ENCODE measurements at places on chromosomes 6 and 20. TPM values are rescaled to one million over a fixed set of nuclear protein-coding genes. Genes with fewer than 3 reads are reported as not detected.

DNA sequence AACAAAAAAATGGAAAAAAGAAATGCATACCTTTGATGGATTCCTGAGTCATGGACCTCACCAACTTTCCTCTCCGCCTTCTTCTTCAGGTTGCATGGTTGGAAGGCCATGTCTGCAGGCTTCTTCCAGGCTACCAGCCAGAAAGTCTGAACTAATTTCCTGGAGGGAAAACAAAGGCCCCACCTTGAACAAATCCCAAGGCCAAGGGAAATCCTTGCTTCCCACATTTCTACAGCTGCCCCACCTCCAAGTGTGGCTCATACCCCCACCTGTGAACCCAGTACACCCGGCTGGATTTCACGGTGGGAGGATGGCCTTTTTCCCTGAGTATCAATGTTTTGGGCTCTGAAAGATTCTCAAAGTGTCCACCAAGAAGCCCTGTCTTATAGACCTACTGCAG, 22.4 kb downstream of the IL17A start:
- DNase-seq = no peak

- no peak for DNase-seq
Measured at GRCh38 chr20:63652192-63652980, 838 bp downstream of the STMN3 start.

Gene PROKR2
- not detected for total RNA-seq

Gene MATN4
- 0.33 TPM for total RNA-seq

- DNase-seq = no peak
Measured at GRCh38 chr6:1624058-1624850, 14.5 kb downstream of the FOXC1 start.

Gene ETV7
- total RNA-seq = 0.57 TPM

- no peak for DNase-seq
Measured at GRCh38 chr6:74807674-74808073, 398.2 kb downstream of the COL12A1 start.

Gene TREML4
- total RNA-seq = not detected

GRCh38 chr20:62501801-62502495, 26.2 kb upstream of the GATA5 start:
- no peak for DNase-seq

- peak; percentile 10 for DNase-seq
Measured at GRCh38 chr6:130362128-130362527, 3.7 kb upstream of the TMEM200A start.

DNA sequence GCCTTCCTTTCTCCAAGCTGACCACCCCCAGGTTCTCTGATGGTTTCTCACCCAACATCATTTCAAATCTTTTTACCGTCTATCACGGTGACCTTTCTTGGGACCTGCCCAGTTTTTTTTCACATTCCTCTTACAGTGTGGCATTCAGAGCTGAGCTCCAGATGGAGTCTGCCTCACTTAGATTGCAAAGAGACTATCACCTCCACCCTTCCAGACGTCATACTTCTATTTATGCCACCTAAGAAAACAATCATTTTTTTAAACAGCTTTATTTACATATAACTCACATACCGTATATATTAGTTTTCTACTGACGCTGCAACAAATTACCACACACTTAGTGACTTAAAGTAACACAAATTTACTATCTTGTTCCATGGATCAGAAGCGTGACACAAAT, 32.3 kb upstream of the CTNNBL1 start:
- no peak for DNase-seq

Gene SLC26A8
- total RNA-seq = not detected

DNA sequence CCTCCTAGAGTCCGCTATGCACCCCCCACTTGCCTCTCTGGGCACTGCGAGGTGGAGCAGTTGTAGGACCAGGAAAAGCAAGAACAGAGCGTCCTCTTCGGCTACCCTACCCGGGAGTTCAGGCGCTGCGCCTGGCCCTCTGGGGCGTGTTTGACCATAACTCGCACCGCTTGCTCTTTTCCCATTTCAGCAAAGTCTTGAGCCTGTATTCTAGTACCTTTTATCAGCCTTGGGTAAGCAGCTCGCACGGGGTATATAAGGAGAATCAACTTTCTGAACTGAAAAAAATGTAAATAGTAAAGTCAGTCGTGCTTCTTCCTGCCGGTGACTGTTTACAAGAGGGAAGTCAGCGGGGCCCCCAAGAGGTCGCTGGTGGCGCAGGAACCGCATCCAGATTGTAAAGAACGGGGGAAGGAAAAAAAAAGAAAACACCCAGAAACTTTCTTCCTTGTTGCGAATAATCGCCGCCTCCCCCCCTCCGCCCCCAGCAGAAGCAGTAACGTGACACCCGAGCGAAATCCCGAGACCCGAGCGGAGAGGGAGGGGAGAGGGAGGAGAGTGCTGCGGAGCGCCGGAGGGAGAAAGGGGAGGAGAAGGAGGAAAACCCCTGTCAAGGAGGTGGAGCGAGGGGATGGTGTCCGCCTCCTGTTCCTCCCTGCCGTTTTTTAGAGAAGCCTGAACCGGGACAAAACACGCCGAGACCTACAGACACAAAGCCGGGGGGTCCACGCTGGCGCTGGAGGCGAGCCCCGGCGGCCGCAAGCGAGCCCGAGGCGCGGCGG, at the start of gene UST:
UST (plus strand) TSS at position 668 of the 782 bp plus-strand sequence. CDS start 401 bp downstream, outside the sequence.
- DNase-seq = peak; percentile 80

Gene MAS1
- not detected for total RNA-seq

DNA sequence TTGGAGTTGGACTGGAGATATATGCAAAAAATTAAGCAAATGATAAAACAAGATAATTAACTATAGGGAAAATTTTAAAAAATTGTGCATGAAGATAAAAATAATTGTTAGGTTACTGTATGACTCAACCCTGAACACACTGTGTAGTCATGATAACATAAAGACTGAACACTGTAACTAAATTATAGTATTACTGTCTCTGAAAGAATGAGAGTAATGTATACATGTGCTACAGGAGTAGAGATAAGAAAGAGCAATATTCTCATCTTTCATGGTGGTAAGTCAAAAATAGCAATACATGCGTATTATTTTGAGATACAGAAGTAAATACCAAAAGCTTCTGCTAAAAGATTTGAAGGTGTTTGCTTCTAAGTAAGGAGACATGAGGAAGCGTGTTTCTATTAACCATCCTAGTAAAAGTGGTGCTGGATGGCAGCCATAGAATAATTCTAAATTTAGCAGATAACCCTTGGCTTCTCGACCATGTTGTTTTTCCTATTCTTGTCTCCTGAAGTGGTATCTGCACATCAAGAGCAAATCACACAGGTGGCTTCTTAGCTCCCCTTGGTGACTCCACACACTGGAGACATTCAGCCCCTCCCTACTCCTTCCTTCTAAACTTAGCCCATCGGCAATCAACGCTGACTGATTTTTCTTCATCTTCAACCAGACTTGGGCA, 390.6 kb upstream of the PLCB4 start:
- DNase-seq = no peak

GRCh38 chr20:3744806-3745685, 12.6 kb downstream of the HSPA12B start:
- DNase-seq = peak; percentile 70

- no peak for DNase-seq
Measured at GRCh38 chr6:23447731-23448130, 678.3 kb upstream of the NRSN1 start.

- peak; percentile 61 for DNase-seq
Measured at GRCh38 chr20:47817573-47817972, 32.3 kb upstream of the SULF2 start.

DNA sequence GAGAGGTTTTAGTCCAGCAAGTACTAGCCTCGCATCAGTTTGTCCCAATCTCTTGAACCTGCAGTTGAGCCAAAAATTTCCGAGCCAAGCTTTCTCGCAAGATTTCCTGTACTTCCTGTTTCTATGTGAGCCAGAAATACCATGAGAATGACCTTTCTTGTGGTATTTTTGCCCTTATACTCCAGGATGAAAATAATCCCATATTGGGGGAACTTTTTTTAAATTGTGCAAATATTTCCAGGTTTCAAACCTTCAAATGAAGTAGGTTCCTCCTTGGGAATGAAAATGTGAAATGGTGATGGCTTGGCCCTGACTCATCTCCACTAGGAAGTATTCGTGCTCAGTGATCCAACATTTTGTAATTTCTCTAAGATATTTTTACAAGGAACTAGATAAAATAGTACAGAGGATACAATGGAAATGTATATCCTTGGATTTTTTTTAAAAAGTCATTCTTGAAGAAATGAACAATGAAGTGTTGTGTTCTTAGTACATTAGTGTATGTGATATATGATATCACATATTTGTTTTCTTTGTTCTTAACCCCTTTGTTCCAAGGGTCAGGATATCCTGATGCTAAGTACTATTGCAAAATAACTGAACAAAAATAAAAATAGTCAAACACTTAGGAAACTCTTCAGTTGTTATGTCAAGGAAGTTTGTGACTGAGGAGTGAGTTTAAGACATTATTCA, 184.0 kb downstream of the PDE7B start:
- no peak for DNase-seq

Gene ZFP57
- total RNA-seq = 1.1 TPM

DNA sequence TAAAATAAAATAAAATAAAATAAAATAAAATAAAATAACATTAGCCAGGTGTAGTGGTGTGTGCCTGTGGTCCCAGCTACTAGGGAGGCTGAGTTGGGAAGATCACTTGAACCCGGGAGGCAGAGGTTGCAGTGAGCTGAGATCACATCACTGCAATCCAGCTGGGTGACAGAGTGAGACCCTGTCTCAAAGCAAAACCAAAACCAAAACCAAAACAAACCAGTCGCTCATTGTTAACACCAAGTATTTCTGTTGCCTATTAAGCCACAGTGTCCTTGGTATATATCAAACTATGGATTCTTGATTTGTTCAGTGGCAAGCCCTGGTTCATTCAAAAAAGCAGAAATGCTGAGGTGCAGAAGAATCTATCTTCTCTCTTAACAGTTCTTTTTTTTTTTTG, 65.7 kb downstream of the PYGB start:
- DNase-seq = no peak

Gene ZNF311
- 2.1 TPM for total RNA-seq

Gene TMEM242
- 8.1 TPM for total RNA-seq

DNA sequence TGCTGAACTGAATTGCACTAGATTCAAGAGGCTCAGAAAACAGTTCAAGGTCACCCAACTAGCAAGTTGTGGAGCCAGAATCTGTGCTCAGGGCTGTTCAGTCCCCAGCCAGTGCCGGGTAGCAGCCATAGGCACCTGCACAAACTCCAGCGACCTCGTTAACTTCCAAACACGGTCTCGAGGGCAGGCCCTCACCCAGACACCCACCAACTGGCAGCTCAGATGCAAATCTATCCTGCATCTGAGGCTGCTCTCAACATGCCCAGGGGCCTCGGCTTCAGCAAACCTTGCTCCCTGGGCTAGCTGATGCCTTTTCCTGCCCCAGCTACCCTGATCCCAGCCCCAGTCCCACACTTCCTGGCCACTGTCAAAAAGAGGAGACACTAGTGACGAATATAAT, 3.7 kb downstream of the JPH2 start:
- DNase-seq = no peak

Gene EYA2
- total RNA-seq = not detected

- no peak for DNase-seq
Measured at GRCh38 chr6:138600726-138601125, 101.4 kb upstream of the NHSL1 start.

- DNase-seq = no peak
Measured at GRCh38 chr6:142938510-142938909, 6.5 kb downstream of the HIVEP2 start.

GRCh38 chr20:22321191-22321590, 263.2 kb downstream of the FOXA2 start:
- no peak for DNase-seq

GRCh38 chr20:14418376-14418775, 81.0 kb upstream of the FLRT3 start:
- DNase-seq = no peak

- no peak for DNase-seq
Measured at GRCh38 chr6:102039441-102039840, 645.9 kb downstream of the GRIK2 start.

GRCh38 chr20:20360464-20360863, 7.4 kb upstream of the INSM1 start:
- DNase-seq = peak; percentile 21

Gene ID4
- 5.9 TPM for total RNA-seq

DNA sequence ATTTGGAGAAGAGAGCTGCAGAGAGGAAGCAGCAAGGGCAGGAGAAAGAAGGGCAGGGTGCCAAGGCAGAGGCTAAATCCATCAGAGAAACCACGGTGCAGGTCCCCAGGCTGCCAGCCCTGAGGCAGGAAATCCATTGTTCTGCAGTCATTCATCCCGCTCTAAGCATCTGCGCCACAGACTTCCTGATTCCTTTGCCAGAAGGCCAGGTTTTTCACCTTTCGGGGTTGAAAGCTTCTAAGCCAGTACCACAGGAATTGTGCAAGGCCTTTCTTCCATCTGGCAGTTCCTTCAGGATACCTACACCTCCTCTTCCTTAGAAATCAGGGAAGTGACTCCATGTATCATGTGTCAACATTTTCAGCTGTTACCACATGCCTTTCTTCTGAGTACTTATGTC, 45.6 kb downstream of the ADGRF5 start:
- DNase-seq = peak; percentile 100

Gene WRNIP1
- total RNA-seq = 61.4 TPM

- DNase-seq = peak; percentile 47
Measured at GRCh38 chr6:110537208-110538123, 61.1 kb upstream of the SLC22A16 start.

Gene WFDC10B
- not detected for total RNA-seq

- no peak for DNase-seq
Measured at GRCh38 chr6:74577619-74578018, 628.2 kb downstream of the COL12A1 start.

Gene KCNQ5
- total RNA-seq = 0.20 TPM

DNA sequence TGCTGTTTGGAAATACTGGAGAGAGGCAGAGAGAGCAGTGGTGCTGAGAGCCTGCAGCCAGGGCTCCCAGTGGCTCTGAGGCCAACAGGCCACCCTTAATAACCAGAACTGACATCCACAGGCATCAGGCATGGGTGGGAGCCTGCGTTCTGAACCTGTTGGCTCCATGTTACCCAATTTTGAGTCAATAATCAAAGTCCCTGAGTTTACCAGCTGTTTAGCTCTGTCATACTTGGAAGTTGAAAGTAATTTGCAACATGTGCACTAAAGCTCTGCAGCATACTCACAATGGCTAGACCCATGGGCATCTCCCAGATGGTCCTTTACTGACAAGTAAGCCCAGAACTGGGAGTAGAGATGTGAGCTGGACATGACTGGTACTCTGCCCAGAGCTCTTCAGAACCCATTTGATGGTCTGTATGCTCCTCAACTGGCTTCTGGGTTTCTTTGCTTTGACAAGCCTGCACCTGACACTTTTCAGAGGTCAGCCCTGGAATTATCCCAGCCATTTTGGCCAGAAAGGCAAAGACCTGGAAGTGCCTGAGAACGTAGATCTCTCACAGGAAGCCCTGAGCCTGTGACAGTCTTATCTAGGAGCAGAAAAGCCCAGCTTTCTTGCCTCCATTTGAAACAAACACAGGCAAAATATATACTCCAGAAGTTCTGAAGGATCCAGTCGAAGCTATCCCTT, 122.4 kb upstream of the CITED2 start:
- no peak for DNase-seq

Gene SUMO4
- total RNA-seq = 1.8 TPM

- no peak for DNase-seq
Measured at GRCh38 chr6:101090281-101090680, 209.2 kb upstream of the ASCC3 start.

DNA sequence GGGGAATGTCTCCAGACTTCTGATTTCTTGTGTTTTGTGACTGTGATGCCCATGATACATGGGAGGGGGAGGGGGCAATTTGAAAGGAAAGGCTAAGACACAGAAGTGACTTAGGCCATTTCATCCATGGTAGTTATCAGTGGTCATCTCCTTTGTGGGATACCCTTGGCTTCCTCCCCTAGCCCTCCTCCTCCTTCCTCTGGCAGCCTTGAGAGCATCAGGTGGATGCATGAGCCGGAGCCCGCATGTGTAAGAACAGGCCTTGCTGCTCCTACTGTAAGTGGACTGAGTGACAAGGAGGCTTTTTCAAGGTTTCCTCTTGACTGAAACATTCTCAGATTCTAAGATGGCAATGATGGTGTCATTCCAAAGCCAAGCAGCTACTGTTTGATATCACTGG, 874 bp downstream of the CD83 start:
- DNase-seq = no peak
